ENCODE measurements at places on chromosomes 11 and 22.
A peak's percentile ranks its signal among the peaks of the same experiment; 100 is the strongest.

DNA sequence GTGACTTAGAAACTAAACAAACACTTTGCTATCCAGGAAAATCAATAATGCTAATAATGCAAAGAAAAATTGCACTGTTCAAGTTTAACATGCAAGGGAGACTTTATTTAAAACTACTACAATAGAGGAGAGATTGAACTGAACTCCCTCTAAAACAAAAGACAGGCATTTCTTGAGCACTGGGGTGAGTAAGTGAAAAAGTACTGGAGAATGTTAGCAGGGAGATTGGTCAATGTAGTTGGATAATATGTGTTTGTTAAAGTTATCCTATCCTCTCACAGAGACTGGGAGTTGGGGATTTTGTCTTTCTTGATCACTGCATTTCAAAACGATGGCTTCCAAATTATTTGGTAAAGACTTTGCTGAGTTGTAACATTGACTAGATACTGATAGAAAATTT, 77.6 kb downstream of the LUZP2 start:
- no peak for DNase-seq

DNA sequence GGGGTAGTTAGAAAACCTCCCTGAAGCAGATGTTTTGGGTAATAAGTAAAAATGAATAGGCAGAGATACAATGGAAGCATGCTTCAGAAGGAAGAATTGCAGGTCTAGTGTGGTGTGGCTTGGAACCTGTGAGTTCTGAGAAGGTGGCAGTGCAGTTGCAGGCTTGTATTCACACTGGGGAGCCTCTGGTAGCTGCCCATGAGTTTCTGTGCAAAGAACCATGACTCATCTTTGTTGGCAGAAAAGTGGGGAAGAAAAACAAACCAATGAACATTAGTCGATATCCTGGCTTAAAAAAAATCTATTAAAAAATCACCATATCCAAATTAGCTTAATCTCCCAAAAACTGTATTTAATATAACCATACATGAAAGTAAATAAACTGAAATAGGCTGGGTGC, 232.6 kb downstream of the FAT3 start:
- DNase-seq = no peak

- DNase-seq = no peak
These were observed 30.0 kb downstream of the FSHB start for GRCh38 chr11:30260813-30261212.

DNA sequence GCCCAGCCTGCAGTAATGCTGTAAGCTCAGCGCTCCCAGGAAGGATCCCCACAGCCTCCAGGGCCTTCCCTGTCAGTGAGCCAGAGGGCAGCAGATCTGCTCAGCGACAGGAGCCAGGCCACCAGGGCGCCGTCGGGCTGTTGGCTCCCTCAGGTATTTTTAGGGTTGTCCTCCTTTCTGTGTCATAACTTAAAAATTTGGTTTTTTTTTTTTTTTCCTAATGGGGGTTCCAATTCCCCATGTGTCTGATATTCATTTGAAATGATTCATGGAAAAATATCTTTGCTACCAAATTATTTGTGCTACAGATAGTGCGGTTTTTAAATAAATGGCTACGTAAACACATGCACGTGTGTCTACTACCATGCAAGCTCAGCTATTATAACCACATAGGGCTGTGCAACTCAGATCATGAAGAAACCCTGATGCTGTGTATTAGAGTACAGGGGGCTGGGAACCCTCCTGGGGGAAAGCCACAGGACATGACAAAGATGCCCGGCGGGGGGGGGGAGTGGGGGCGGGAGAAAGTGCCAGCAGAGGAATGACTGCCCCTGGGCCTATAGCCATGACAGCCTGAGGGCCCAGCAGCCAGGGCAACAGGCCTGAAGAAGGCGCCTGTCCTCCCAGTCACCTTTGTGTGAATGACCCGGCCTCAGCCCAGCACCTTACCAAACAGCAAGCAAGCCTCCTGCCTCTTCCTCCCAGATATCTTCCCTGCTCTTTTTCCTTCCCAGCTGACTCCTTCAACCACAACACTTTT, 89.3 kb downstream of the NAT10 start:
- DNase-seq = no peak

GRCh38 chr11:70566768-70567530, 168.6 kb downstream of the CTTN start:
- DNase-seq = peak; percentile 2
